ENCODE measurements at places on chromosomes 2 and 18.

- DNase-seq = no peak
Observed at GRCh38 chr2:234137400-234138014, 87.0 kb downstream of the SPP2 start.

GRCh38 chr2:151766437-151767153 lies 32.3 kb upstream of the NEB start:
- DNase-seq = no peak

DNA sequence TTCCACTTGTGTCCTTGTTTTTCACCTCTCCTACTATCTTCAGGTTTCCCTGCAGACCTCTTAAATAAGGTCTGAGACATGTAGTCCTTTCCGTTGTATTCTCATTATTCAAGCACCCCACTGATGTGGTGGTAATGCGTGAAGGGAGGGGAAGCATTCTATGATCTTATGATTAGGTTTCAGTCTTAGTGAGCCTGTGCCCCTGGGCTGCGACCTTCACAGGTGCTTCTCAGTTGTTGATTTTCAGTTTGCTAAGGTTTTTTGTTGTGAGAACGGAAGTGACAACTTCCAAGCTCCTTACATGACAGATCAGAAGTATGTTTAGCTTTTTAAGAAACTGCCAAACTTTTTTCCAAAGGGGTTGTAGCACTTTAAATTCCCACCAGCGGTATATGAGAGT lies 41.3 kb downstream of the VPS54 start:
- DNase-seq = no peak

DNA sequence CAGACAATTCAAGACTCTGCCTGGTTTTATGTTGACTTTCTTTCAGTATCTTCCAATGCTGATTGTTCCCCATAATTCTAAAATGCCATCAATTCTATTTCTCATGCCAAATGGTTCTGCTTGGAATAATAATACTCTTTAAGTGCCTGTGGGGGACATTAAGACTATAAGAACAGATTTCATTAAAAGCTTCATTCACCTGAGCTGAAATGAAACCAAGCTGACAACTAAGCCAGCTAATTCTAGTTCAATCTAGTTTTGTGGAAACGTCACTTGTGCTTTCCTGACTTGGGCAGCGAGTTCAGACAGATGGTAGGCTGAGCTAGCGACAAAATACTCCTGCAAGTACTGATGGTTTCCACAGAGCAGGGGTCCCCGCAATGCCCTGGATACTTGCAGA lies 491.1 kb upstream of the RAB6C start:
- no peak for DNase-seq

- DNase-seq = no peak
Observed at GRCh38 chr2:1778566-1778965, 34.3 kb upstream of the PXDN start.

- no peak for DNase-seq
Observed at GRCh38 chr2:122019724-122020123, 264.3 kb downstream of the TSN start.

DNA sequence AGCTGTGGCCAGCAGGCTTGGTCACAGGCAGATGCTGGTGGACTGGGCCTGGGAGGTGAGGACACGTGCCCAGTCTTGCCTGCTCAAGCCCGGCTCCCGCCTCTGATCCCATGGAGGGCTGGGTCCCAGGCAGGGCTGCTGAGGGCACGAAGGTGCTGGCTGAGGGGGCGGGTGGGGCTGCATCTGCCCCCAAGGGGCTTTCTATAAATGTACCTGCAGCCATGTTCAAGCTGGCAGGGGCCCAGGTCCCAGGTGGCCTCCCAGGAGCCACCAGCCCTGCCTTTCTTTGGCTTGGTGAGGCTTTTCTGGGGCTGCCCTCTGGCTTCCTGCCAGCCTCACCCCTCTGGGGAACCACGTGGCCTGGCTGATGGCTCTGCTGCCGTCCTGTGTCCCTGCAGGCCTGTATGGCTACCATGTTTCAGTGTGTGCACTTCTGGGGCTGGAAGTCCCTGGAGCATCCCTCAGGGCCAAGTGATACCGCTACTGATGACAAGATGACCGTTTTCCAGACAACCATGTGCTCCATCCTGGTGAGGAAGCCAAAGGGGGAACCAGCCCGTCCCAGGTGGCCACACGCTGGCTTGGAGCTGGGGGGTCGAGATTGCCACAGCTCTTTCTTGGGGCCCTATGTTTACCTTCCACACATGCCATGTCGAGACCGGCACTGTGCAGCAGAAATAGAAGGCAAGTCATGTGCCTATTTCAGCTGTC lies 23.2 kb downstream of the HJURP start:
- DNase-seq = no peak

DNA sequence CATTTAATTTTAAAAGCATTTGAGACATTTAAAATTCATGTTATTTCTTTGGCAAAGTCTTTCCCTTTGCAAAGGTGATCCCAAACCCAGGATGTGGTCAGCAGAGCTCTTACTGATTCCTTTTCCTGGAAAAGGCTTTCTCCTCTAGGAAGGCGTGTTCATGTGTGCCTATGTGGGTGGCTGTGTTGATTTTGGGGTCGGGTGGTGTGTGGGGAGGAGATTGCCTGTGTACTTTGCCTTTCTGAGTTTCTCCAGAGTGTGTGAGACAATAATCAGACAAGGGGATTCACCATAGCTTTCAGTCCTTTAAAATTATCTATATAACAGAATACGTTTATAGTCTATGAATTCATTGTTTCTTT lies 173.2 kb downstream of the SOCS6 start:
- no peak for DNase-seq

All from natural killer cell treated with Interleukin-12 subunit alpha and Interleukin-12 subunit beta and Interleukin-15 and Interleukin-18, amount 100 ng/mL, for 72 hours (primary cell).